Large intestine (tissue), 12 donors: ENCODE measurements at places on chromosomes 3 and 15. TPM values are rescaled to one million over a fixed set of nuclear protein-coding genes. Genes with fewer than 3 reads are reported as not detected.

DNA sequence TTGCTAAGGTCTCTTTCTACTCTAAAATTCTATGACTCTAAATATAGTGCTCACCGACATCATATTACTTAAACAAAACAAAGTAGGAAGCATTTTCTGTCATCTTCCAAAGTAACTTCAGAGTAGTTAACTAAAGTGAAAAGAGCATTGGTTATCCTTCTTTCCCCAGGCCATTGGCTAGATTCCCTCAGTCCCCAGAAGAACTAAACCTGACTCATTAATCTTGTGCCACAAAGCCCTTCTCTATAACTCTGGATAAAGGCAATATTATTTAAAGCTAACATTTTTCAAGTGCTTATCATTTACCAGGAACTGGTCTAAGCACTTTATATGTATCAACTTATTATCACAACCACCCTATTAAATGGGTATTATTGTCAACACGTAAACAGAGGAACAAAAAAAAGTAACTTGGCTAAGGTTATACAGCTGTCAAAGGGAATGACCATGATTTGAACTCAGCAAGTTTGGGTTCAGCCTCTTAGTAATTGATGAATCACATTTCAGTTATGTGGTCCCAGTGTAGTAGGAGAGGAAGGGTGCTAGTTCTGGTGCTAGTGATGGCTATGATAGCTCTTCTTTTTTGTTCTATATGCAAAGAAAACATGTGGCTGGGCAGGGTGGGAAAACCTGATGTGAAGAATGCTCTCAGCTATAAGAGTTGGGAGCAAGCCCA lies 304.9 kb downstream of the FGF12 start:
- H3K27ac ChIP-seq = no peak overlapping the region
- no peaks in the 10 kb centered on the region for H3K36me3 ChIP-seq
- no peaks in the 10 kb centered on the region for H3K27me3 ChIP-seq
- H3K4me1 ChIP-seq = no peaks in the 10 kb centered on the region

C3orf49 gene
- polyA plus RNA-seq = 0.33 TPM

SEMA3F gene
- 8.9 TPM for polyA plus RNA-seq

KLHDC8B gene
- polyA plus RNA-seq = 85.6 TPM

GRCh38 chr3:48429960-48430707 lies at the start of gene PLXNB1:
PLXNB1 (minus strand) TSS chr3:48430086; CDS start chr3:48424611, 5,475 bp downstream.
- no peaks in the 10 kb centered on the region for H3K27me3 ChIP-seq
- H3K4me3 ChIP-seq = peak within 1 kb of the TSS; percentile 83
- peaks cover 83% of the 10 kb centered on the region for H3K4me1 ChIP-seq
- DNase-seq = peak; percentile 94
- peak within 1 kb of the TSS; percentile 94 for H3K27ac ChIP-seq

PIGBOS1 gene
- polyA plus RNA-seq = 17.6 TPM

SHC4 gene
- 1.7 TPM for polyA plus RNA-seq

DNA sequence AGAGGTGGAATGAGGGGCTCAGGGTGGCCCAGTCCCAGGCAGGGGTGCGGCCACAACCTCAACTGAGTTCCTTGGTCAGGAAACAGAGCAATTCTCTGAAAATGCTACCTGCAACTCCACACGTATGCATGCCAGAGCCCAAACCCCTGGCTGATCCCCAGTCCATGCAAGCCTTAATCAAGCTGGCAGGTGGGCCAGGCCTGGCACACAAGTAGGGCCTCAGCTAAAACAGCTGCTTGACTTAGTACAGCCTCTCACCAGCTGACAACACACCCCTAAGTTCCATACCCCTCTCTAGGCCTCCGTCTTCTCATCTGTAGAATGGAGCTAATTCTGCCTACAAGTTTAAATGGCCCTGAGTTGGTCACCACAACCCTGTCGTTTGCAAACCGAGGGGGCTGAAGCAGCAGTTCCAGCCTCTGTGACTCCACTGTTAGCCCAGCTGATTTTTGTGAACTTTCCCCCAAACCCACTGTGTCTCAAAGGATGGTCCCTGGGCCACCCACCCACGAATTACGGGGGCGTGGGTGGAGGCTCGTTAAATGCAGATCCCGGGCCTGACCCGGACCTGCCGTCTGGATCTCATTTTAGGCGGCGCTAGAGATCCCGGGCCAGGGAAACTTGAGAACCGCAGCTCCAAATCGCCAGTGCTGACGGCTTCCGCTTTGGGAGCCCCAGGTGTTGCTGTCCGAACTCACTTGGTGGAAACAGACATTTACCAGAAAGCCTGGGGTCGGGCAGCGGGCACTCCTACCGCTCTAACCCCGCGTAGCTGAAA lies 927 bp downstream of the CHDH start:
- H3K4me1 ChIP-seq = peaks cover 49% of the 10 kb centered on the region
- peak overlapping the region; percentile 55 for H3K4me3 ChIP-seq
- peak; percentile 63 for DNase-seq
- peaks cover 8% of the 10 kb centered on the region for H3K27me3 ChIP-seq
- peak overlapping the region; percentile 92 for H3K27ac ChIP-seq
- H3K36me3 ChIP-seq = no peaks in the 10 kb centered on the region

GRCh38 chr3:195755391-195755790 lies 34.6 kb downstream of the MUC20 start:
- no peaks in the 10 kb centered on the region for H3K4me1 ChIP-seq
- no peak overlapping the region for H3K4me3 ChIP-seq
- H3K36me3 ChIP-seq = no peaks in the 10 kb centered on the region

KLHL40 gene
- 0.25 TPM for polyA plus RNA-seq

RARRES1 gene
- 111 TPM for polyA plus RNA-seq

DNA sequence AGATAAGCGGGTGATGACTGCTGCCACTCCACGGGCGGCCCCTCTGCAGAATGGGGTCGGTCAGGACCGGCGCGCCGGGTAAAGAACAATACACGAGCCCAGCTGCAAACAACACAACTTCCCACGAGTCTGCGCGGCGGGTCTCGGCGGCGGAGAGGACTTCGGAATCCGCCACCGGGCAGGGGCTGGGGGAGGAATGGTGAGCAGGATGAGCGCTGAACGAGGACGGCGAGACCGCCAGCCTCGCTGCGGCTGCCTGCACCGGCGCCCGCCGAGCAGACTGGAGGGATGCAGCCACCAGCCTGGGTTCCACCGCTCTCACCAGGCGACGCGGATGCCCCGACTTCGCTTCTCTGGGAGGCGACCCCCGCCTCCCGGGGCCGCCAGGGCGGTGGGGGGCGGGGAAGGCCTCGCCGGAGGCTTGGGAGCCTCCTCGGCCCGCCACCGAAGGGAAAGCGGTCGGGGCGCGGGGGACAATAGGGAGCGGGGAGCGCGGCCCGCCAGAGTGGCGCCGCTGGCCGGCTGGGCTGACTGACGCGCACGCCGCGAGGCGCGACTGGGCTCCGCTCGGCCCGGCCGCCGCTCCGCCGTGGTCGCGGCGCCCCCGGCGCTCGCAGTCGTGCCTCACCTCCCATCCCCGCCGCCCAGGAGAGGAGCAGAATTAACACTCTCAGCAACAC lies 515 bp downstream of the ADAM10 start:
- H3K36me3 ChIP-seq = no peaks in the 10 kb centered on the region
- peak; percentile 78 for DNase-seq
- no peaks in the 10 kb centered on the region for H3K27me3 ChIP-seq

ZMYND10 gene
- 0.99 TPM for polyA plus RNA-seq

LSMEM2 gene
- 0.25 TPM for polyA plus RNA-seq

DNA sequence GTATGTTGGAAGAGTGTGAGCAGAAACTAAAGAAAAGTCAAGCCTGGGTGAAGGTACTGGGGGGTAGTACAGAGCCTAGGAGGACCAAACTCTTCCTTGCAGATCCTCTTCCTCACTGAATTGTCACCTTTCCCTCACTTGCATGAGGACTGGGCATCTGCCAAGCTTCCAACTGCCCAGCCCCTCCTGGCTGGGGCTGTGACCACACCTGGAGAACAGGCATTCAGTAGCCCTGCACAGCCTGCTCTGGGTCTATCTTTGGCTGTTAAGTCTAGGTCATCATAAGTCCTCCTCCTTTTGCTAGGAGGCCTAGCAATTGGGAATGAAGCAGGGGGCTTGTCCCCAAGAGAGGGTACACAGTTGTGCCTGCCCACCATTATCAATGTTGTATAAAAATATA lies 55.2 kb downstream of the CAPN7 start:
- DNase-seq = no peak
- H3K27me3 ChIP-seq = no peaks in the 10 kb centered on the region
- H3K4me1 ChIP-seq = no peaks in the 10 kb centered on the region
- H3K36me3 ChIP-seq = peaks cover 38% of the 10 kb centered on the region
- no peak overlapping the region for H3K27ac ChIP-seq

DNA sequence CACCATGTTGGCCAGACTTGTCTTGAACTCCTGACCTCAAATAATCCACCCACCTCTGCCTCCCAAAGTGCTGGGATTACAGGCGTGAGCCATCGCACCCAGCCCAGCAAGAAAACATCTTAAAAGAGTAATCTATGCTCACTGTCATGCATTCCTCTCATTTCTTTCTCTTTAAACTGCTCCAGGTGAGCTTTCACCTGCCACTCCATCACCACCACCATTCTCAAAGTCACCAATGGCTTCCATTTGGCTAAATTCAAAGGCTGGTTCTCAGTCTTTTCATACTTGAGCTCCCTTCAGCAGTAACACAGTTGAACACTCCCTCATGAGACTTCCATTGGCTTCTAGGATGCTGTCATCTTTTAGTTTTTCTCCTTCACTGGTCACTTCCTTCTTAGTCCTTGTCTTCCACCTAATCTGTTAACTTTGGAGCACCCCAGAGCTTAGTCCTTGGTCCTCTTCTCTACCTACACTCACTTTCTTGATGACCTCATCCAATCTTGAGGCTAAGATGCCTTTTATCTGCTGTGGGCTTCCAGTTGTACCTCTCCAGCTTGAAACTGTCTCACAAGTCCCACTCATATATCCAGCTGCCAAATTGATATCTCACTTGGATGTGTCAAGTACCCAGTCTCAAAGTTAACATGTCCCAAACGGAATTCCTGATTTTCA lies 27.0 kb upstream of the ESYT3 start:
- no peak overlapping the region for H3K4me3 ChIP-seq
- H3K4me1 ChIP-seq = no peaks in the 10 kb centered on the region
- no peak for DNase-seq
- H3K27me3 ChIP-seq = peaks cover 2% of the 10 kb centered on the region
- H3K36me3 ChIP-seq = no peaks in the 10 kb centered on the region
- no peak overlapping the region for H3K27ac ChIP-seq

GOLGA8T gene
- polyA plus RNA-seq = 0.75 TPM

DNA sequence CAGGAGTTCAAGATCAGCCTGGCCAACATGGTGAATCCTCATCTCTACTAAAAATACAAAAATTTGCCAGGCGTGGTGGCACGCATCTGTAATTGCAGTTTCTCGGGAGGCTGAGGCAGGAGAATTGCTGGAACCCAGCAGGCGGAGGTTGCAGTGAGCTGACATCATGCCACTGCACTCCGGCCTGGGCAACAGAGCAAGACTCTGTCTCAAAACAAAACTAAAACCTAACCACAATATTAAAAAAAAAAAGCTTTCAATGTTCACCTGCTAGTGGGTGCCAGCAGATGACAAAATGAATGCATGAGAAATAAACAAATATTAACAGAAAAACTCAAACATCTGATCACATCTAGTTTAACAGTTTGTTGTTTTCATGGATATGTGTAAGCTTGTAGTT lies 9.0 kb downstream of the SLC24A1 start:
- DNase-seq = no peak
- no peaks in the 10 kb centered on the region for H3K27me3 ChIP-seq
- no peaks in the 10 kb centered on the region for H3K4me1 ChIP-seq
- no peak overlapping the region for H3K4me3 ChIP-seq

DNA sequence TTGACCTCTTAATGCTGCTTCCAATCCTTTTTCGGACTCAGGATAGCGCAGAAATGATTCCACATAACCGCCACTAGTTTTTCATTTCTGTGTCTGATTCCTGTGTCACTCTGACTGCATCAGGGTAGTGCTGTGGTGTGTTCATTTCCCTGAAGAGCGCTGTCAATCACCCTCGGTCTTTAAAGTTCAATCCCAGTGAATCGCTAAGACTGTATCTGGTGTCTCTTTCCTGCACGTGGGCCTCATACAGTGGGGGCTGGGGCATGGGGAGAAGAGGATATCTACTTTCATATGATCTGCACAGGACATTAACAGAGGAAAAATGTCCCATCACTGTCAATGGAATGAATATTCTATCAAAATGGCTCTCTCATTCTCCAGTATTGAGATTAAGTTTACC lies 32.9 kb upstream of the BNIP2 start:
- H3K36me3 ChIP-seq = no peaks in the 10 kb centered on the region

- H3K27ac ChIP-seq = no peak overlapping the region
- H3K4me1 ChIP-seq = peaks cover 2% of the 10 kb centered on the region
- no peaks in the 10 kb centered on the region for H3K36me3 ChIP-seq
- no peak for DNase-seq
- no peaks in the 10 kb centered on the region for H3K27me3 ChIP-seq
Measured at GRCh38 chr3:110810356-110810755, 261.3 kb upstream of the NECTIN3 start.

DNA sequence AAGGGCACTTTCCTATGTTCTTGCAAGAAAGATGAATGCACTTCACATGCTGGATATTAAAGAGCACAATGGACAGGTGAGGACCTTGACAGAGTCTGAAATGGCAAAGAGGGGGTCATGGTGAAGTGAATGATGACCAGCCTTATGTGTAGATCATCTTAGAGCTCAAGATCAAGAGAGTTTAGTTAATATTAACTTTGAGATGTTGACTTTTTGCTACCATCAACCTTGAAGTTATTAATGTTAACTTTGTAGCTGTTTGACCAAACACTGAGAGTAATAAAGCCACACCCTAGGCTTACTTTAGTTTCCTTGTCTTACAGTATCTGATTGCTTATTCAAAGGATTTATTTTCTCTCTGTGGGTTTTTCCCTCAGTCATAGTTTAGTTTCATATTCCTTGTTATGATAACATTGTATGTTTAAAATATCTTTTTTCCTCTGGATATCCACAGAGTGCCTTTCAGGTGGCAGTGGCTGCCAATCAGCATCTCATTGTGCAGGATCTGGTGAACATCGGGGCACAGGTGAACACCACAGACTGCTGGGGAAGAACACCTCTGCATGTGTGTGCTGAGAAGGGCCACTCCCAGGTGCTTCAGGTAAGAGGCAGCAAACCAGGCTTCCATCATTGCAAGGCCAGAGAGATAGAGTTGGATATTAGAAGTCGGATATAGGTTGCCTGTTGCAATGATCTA lies 5.4 kb downstream of the NFKBIZ start:
- H3K4me1 ChIP-seq = peaks cover 30% of the 10 kb centered on the region
- H3K27me3 ChIP-seq = no peaks in the 10 kb centered on the region
- peak overlapping the region; percentile 96 for H3K27ac ChIP-seq

CIAO2A gene
- polyA plus RNA-seq = 99.9 TPM

RAB27A gene
- 28.1 TPM for polyA plus RNA-seq

- no peaks in the 10 kb centered on the region for H3K27me3 ChIP-seq
- H3K4me1 ChIP-seq = no peaks in the 10 kb centered on the region
- H3K36me3 ChIP-seq = no peaks in the 10 kb centered on the region
- no peak overlapping the region for H3K4me3 ChIP-seq
Measured at GRCh38 chr3:153282355-153282754, 120.3 kb downstream of the RAP2B start.

GASK1A gene
- 5.0 TPM for polyA plus RNA-seq

MAP3K13 gene
- 52.3 TPM for polyA plus RNA-seq
